ENCODE measurements at places on chromosomes 16 and 17.

DNA sequence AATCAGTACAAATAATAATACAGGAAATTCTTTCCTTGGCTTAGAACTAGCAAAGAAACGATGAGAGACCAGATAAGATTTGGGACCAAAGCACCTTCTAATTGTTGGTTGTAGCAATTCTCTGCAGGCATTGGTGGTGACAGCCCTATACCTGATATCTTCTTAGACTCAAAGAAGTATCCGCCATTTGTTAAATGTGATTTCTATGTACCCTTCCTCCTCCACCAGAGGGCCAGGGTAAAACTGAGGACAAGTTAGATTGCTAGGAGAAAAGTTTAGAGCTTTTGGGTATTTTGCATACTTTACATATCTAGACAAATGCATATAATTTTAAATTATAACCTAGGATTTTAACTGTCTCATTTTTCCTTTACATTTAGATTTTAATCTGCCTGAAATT, 304.3 kb downstream of the HS3ST4 start:
- DNase-seq: no peak

- DNase-seq: no peak
These were observed 216.7 kb downstream of the PMP22 start for GRCh38 chr17:15048381-15048780.

GRCh38 chr16:12541672-12542071, 262.0 kb downstream of the CPPED1 start:
- DNase-seq: no peak

- DNase-seq: no peak
These were observed 30.3 kb downstream of the KLHDC4 start for GRCh38 chr16:87735270-87736007.

- no peak for DNase-seq
These were observed 16.0 kb downstream of the CPNE2 start for GRCh38 chr16:57108432-57108831.

GRCh38 chr17:45127548-45128300, 4.6 kb downstream of the PLCD3 start:
- DNase-seq: no peak

DNA sequence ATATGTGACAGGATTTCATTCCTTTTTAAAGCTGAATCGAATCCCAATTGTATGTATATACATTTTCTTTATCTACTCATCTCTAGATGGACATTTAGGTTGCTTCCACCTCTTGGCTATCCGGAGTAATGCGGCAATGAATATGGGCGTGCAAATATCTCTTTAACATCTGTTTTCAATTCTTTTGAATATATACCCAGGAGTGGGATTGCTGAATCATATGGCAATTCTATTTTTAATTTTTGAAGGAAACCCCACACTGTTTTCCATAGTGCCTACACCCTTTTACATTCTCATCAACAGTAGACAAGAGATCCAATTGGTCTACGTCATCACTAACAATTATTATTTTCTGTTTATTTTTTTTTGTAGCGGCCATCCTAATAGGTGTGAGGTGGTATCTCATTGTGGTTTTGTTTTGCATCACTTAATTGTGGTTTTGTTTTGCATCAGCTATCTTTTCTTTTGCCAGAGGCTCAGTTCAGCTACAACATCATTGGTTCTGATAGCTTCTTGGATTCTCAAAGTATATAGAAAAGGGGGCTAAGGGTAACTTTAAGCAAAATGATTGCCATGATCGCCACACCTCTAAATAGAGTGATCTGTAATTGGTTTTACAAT, 25.6 kb upstream of the MAP2K6 start:
- DNase-seq: no peak

- DNase-seq: no peak
These were observed 89.9 kb downstream of the CYLD start for GRCh38 chr16:50831751-50832150.

- no peak for DNase-seq
These were observed 30.3 kb downstream of the CPSF4L start for GRCh38 chr17:73231395-73231794.

GRCh38 chr16:68873635-68874471, 30.5 kb downstream of the TANGO6 start:
- no peak for DNase-seq

DNA sequence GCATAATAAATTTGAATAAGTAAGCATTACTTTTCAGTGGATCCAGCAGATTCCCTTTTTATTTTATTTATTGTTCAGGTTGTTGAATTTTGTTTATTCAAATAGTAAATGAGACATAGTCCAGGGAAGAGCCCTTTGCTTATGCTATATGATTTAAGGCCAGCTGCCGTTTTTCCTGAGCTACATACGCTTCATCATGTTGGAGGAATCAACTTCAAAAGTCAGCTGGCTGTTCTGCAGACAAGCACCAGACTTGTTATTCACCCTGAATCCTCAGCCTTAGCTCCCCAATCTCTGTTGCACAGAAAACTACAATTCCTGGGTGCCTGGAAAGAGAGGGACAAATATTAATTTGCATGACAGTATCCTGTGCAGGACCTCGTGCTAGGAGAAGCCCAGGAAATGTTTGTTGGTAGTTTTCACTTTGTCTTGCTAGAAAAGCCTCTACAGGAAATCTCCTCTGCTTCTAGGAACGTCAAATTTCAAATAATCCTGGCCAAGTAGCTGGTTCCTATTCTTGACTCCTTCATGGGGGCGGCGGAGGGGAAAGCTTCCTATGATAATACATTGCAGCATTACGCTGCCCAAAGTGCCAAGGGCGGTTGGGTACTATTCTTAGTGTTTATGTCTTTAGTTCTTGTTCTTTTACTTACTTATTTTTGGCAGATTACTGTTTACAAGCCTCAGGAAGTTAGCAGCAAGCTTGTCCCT, 101.6 kb downstream of the PRKCA start:
- no peak for DNase-seq

- no peak for DNase-seq
These were observed 17.7 kb downstream of the NT5M start for GRCh38 chr17:17320911-17321220.

DNA sequence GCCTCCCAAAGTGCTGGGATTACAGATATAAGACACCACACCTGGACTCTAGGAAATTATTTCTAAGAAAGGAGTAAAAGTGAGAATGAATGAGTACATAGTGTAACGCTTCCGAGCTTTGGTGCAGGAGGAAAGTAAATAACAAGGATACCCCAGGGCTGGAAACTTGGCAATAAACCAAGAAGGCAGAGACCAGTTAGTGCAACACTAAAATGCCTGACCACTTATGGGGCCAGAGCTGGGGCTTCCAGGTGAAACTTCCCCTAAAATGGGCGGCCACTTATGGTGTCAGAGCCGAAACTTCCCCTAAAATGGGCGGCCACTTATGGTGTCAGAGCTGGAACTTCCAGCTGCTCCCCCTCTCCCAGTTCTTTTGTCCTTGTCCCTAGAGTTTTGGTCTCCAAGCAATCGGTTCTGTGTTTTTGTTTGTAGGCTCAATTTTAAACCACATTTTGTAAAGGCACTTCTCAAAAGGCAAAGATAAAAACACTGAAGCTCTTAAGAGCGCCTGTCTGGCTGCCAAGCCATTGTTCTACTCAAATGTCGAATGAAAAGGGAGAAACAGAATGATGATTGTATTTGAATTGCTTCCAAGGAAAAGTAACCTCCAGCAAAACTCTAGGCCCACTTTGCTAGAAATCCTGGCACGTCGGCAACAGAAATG, 63.9 kb downstream of the NXN start:
- no peak for DNase-seq

DNA sequence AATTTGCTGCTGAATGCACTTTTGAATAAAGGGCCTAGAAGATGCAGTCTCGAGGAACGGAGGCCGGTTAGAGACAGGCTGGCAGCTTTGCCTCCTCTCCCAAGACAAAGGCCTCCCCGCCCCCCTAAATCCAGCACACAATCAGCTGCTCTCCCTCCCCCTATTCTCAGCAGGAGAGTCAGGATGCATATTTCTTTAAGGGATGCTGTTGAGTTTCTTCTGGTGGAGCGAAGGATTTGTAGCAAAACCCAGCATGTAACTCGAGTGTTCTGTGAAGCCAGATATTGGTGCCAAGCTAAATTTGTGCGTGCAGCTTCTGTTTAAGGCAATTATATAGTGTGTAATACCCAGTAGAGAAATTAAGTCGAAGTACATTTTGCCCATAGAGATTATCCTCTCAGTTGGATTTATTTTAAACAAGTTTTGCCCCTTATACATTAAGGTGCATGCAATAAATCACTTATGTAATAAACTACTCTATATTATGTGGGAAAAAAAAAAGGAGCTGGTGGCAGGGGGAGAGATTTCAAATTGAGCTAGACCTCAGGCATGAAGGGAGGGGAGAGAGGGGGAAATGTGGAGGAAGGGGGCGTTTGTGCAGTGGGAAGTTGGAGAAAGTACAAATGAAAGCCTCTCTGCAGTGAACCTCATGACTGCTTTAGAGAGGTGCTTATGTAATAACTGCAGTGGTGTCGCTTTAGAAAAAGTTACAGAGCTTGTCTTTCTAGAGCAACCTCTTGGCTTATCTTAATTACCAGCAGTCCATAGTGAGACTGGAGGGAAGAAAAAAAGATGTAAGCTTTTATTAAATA, 599.2 kb downstream of the MAF start:
- no peak for DNase-seq

DNA sequence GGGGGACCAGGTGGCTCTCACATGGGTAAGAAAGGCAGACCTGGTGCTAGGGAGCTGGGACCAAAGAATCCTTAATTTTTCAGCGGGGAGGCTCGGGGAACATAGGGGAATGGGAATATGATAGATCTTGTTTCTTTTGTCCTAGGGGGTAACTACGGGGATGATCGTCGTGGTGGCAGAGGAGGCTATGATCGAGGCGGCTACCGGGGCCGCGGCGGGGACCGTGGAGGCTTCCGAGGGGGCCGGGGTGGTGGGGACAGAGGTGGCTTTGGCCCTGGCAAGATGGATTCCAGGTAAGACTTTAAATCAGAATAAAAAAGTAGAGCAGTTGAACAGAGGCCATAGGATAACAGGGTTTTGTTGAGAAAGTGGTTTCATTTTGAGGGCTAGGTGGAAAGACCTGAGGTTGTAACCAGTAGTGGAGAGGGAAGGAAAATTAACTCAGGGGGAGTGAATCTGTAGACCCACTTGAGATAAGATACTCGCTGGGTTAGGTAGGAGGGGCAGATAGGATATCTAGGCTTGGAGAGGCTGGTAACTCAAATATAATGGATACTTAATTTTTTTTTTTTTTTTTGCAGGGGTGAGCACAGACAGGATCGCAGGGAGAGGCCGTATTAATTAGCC, 11.0 kb downstream of the FUS start:
- DNase-seq: no peak

- no peak for DNase-seq
These were observed 2.8 kb downstream of the KRT10 start for GRCh38 chr17:40819528-40820125.

DNA sequence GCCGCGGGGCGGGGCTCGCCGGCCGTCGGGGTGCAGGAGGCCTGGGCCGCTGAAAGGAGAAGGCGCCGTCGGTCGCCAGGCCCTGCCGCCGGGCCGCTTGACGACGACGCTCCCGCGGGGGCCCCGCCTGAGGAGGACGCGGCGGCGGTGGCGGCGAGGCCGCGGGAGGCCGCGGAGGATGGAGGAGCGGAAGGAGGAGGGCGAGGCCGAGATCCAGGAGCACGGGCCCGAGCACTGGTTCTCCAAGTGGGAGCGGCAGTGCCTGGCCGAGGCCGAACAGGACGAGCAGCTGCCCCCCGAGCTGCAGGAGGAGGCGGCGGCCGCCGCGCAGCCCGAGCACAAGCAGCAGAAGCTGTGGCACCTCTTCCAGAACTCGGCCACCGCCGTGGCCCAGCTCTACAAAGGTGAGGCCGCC, 430 bp downstream of the HAPSTR1 start:
- DNase-seq: no peak
